Stimulated activated CD8-positive, alpha-beta memory T cell treated with anti-CD3 and anti-CD28 coated beads, Interleukin-4, amount 100 ng/mL, for 4 hours (primary cell): ENCODE measurements at places on chromosomes 11 and 22.

GRCh38 chr11:124602193-124602592 is 9.0 kb upstream of the PANX3 start:
- no peak for DNase-seq

DNA sequence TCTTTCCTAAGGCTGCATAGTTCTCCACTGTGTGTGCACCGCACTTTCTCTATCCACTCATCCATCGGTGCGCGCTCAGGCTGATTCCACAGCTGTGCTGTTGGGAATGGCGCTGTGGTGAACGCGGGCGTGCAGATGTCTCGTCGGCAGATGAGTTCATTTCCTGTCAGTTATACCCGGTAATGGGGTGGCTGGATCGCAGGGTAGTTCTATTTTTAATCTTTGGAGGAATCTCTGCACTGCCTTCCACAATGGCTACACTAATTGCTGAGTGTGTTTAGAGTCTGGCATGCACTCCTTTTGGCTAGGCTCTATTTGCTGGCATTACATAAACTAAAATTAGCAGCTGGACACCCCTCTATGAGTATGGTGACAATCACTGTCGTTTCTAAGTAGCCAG is 27.9 kb upstream of the KRTAP5-7 start:
- no peak for DNase-seq

- peak; percentile 81 for DNase-seq
These were observed 77.4 kb downstream of the GGTLC2 start for GRCh38 chr22:22721681-22722354.

GRCh38 chr11:128653801-128654231 is 40.1 kb upstream of the FLI1 start:
- DNase-seq: no peak
